ENCODE measurements at places on chromosomes 1 and 21.

DNA sequence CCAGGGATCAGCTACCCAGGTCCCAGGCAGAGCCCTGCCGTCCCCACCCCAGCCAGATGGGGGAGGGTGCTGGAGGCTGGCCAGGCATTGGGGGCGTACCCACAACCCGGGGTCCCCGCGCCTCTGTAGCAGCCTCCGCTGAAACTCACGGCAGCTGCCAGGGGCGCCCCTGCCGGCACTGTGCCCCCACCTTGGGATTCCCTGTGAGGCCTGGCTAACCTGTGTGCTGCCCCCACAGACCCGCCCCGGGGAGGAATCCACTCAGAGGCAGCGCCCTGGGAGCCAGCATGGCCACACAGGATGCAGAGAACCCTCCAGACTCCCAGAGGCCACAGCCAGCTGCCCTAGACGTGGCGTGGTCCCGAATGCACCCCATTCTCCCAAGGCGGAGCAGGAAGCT is 3.8 kb downstream of the DVL1 start:
- no peak for DNase-seq

DNA sequence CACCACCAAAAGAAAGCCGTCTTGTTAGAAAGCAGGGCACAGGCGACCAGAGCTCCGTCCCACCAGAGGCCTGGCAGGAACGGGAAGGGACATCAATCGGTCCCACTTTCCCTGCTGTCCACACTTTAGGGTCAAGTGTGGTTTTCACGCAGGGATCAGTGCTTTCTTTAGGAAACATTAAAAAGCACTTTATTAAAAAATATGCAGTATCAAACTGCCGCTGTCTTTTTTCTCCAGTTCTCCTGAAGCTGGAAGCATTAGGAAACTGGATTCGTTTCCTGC is 437 bp downstream of the IFNLR1 start:
- DNase-seq, result no peak

DNA sequence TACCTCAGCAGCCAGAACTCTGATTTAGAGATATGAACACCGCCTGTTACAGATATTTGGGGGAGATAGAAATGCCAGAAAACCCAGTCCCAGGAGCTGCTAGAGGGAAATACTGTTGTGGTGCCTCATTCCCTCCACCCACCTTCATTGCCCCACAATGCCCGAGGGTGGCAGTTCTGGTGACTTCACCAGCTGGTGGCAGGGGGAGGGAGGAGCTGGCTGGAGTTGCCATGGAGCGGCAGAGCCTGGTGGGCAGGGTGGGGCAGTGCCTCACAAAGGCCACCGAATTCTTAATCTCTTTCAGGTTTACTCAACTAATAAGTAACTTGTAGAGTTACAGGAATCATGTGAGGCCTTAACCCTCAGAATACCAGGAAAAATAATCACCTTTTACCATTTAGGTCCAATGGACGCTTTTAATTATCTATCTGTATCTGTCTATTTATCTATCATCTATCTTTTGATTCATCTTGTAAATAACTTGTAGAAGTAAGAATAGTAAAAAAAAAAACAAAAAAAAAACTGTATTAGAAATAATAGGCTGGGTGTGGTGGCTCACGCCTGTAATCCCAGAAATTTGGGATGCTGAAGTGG is 11.7 kb upstream of the S100A11 start:
- DNase-seq, result no peak

GRCh38 chr1:156480411-156481192 is 20.0 kb downstream of the MEF2D start:
- DNase-seq, result no peak

GRCh38 chr1:48873944-48874343 is 97.3 kb upstream of the BEND5 start:
- no peak for DNase-seq

Measured in fibroblast of lung (primary cell).